ENCODE measurements at places on chromosomes 4 and X. TPM values are rescaled to one million over a fixed set of nuclear protein-coding genes. Genes with fewer than 3 reads are reported as not detected.

The MAGIX gene
- 1.6 TPM for total RNA-seq

The MAGEE1 gene
- total RNA-seq = 1.2 TPM

The FAM193A gene
- total RNA-seq = 25.3 TPM

The ADGRL3 gene
- 5.9 TPM for total RNA-seq

The PABPC5 gene
- total RNA-seq = 1.1 TPM

The PCSK1N gene
- not detected for total RNA-seq

DNA sequence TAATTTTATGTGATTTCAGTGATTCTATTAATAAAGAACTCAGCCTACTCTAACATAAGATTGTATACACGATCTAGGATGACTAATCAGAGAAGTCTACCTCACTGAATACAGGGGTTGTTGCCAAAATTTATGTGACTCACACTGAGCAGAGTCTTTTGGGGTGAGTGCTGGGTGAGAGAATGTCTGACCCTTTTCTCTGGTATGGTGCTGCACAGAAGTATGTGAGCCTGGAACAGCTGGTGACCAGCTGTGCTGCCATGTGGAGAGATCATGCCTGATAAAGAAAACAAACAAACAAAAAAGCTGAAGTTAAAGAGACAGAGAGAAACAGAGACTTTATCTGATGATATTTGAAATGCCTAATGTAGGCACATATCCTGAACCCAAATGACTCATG, 618.1 kb upstream of the GRIA3 start:
- DNase-seq = no peak

DNA sequence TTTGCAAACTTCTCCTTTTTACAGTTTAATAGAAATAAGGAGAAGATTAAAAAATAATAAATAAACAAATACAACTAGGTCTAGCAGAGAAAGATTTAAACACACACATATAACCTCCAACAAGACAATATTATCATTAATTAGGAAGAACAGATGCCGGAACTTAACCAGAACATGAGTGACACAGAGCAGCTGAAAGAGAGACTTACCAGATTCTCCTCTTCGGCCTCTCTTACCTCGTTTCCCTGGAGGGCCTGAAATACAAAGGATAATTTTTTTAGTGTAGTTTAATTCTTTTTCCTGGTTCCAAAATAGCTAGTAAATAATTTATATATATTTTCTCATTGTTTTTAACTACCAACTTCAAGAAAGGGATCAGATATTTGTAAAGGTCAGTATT, 252.5 kb downstream of the COL25A1 start:
- no peak for DNase-seq

DNA sequence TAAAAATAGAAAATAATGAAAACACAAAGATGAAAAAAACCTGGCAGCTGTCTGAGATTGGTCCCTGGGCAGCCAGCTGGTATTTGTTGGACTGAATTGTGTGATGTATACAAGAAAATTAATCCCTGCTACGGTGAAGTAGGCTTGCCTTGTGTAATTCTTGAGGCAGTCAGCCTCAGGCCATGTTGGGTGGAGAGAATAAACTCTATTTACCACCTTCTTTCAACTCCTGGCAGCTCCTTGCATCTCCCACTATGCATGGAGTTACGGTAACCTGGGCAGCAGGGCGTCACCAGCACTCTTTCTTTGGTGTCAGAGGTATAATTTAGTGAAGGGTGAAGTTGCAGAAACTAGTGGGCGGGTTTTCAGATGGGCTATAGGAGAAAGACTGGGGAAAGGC, 3.5 kb downstream of the SPIN2A start:
- DNase-seq = no peak

- DNase-seq = no peak
These were observed 64.7 kb upstream of the SPP1 start for GRCh38 chr4:87910795-87911194.

DNA sequence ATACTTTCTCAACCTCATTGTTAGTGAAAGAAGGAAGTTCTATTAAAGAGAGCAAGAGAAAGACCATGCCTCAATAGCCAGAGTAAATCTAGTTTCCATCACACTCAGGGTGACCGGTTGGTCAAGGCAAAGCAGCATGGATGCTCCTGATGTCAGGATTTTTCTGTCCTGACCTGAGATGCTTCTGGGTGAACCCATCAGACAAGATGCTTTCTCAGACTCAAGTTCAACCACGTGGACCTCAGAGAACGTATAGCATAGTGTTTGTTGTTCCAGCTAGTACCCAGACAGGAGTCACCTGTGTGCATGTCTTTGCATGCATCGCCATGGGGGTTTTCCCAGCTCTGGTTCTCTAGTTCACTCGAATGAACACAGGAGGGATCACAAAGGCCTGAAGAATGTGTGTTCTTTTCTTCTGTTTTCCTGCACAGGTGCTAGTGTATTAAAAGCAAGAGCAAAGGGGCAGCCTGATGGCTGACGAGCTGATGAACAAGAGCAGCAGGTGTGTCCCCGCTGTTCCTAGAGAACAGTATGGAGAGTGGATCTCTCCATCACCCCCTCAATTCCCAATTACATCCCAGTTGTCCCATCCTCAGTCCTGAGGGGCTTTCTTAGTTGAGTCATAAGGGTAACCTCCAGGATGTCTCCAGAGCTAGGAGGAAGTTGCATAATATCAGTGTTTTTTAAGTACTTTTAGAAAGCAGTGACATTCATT, 110.5 kb upstream of the ENPP6 start:
- DNase-seq = no peak

GRCh38 chr4:93842601-93843252, 14.2 kb downstream of the ATOH1 start:
- no peak for DNase-seq

DNA sequence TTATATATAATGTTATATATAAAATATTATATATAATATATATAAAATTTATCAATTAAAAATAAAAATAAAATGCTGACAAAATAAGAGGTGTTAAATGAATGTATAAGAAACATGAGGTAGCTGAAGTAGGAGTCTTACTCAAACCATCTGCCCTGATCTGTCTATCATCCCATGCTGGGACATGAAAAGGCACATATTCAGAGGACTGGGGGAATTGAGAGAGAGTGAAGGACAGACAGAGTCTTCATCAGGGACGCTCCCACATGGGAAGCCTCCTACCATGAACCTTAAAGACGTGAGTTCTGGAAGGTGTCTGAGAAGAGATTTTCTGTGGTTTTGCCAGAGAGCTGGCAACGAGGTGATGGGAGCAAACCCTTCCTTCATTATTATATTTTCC, 4.1 kb upstream of the ARSF start:
- no peak for DNase-seq

DNA sequence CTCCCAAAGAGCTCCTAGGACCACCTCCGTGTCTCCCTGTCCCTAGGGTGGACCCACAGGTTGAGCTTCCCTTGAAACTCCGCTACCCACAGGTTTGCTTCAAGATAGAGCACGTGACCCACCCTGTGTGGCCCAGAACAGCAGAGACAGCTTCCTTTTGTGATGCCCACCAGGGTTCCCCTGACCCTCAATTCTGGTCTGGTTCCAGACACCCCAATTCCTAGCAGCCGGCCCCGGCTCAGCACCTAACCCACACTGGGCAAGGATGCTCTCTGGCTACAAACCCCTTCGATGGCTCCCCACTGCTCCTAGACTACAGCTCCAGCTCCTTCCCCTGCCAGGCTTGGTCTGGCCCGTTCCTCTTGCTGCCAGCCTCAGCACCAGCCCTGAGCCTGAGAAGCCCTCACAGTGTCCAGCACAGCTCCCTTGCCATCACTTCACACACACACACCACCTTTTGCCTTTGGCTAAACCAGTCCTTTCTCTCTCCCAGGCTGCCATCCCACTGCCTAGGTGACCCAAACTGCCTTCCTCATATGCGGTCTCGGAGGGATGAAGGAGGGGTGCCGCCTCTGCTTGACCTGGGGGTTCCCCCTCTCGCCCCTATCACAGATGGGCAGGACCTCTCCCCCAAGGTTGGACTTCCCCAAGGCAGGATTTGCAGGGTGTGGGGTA, 6.2 kb downstream of the PNCK start:
- peak; percentile 77 for DNase-seq

DNA sequence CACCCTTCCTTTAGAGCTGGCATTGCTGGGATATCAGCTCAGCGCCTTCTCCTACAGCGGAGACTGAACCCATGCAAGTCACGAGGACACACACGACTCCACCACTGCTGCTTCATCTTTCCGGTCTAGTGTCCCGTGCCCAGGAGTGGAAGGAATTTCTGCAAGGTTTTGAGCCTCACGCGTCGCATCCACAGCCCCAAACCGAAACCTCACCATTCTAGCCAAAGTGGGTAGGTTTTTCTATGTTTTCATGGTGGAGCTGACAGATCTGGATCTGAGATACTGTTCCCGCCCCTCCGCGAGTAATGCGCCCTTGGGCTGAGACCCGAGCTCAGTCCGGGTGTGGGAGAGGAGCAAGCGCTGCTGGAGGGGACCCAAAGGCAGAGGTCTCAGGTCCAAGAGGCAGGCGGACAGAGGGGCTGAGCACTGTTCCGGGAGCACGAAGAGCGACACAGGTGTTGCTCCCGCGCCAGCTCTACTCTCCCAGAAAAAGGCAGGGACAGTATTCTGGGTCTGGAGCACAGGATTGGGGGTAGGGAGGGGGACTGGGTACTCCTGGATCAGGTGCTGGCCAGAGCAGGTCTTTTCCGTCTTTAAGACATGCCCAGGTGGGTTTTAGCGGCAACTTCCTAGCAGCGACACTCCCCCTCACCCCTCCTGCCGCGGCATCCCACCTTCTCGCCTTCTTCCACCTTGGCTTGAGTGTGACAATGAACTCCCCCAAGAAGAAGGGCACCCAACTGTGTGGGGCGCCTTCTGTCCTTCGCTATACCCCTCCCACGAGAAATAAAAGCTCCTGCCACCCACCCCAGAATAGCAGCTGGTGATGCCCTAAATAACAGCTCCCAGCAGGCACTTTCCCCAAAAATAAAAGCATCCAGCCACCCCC, 1.8 kb downstream of the EPHA5 start:
- no peak for DNase-seq

DNA sequence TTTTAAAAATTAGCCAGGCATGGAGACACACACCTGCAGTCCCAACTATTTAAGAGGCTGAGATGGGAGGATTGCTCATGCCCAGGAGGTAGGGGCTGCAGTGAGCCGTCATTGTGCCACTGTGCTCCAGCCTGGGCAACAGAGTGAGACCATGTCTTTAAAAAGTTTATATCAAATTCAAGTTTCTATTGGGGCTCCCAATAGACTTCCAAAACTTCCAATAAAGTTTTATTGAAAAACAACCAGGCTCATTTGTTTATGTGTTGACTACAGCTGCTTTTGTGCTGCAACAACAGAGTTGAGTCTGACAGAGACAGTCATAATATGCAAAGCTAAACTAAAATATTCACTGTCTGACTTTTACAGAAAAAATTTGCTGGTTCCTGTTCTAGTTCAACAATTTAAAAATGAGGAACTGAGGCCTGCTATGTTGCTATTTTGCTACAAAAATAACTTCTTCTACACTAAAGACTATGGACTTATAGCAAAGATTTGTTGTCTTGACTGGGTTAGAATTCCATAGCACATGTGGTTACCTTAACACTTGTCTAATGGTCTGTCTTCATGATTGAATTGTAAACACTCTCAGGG, 63.3 kb upstream of the RELL1 start:
- no peak for DNase-seq

- DNase-seq = no peak
These were observed 21.1 kb downstream of the RASSF6 start for GRCh38 chr4:73599182-73599581.

DNA sequence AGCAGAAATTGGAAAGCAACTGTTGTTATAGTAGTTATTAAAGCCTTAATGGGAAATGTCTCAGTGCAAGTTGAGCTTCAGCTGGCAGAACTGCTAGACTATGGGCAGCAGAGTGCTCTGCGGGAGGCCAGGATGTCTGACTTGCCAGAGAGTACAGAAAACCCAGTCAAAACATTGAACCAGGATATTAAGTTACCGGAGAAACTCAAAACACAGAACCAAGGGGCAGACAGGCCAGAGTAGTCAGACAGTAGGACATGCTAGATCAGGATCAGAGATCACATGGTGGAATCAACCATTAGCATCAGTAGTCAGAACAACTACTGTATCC, 72.9 kb upstream of the TNIP3 start:
- DNase-seq = no peak

DNA sequence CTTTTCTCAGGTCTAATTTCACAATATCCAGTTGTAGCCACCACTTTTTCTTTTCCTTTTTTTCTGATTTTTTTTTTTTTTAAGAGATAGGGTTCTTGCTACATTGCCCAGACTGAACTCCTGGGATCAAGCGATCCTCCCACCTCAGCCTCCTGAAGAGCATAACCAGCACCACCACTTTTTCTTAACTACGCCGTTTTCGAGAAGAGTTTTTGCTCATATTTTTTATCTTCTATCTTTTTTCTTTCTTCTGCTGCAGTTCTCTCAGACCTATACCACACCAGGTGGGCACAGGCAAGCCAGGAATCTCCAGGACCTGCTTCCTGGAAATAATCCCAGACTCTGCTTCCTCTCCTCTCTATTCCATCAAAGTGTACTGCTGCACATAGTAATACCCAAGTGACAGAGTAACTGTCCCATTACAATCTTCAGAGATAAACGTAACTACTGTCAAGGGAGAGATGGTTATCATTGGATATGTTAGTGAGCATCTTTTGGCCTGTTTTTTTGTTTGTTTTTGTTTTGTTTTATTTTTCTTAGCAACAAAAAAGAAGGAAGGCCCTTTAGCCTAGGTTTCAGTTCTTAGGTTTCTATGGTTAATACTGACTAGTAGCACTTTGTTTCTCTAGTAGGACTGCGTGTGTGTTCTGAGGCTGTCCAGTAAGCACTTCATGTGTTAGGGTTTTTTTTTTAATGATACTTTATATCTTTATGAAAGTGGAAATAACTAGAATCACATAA, 59.2 kb upstream of the TXK start:
- DNase-seq = no peak

GRCh38 chrX:20015422-20015821, 24.6 kb upstream of the BCLAF3 start:
- DNase-seq = no peak

Data from mesenteric fat pad (tissue), 1 donor.